ENCODE measurements at places on chromosomes 2 and 18.

DNA sequence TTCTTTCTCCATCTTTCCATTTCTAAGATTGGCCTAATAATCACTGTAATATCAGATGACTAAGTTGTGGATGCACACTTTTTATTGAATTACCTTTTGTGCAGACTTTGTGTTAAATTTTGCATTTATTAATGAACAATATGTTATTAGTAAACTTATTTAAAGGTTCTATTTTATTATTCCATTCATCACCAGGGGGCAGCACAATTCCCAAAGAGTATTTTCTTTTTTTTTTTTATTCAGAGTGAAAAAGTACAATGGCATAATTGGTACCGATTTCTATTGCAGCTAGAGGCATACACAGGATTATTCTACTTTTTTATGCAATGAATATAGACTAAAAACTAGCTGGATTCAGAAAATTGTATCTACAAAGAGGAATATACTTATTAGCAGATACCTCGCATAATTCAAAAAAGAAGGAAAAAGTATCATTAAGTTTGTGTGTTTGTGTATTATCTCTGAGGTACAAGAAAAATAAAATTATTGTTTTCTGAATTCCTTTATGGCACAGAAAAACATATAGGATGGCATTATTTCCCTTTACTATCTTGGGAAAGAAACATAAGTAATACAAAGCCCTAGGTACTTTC lies 390.6 kb downstream of the ERBB4 start:
- DNase-seq = no peak

- DNase-seq = peak; percentile 37
Measured at GRCh38 chr2:190069936-190070696, 7.6 kb upstream of the MSTN start.

- DNase-seq = no peak
Measured at GRCh38 chr2:149188291-149188690, 142.1 kb upstream of the LYPD6 start.

DNA sequence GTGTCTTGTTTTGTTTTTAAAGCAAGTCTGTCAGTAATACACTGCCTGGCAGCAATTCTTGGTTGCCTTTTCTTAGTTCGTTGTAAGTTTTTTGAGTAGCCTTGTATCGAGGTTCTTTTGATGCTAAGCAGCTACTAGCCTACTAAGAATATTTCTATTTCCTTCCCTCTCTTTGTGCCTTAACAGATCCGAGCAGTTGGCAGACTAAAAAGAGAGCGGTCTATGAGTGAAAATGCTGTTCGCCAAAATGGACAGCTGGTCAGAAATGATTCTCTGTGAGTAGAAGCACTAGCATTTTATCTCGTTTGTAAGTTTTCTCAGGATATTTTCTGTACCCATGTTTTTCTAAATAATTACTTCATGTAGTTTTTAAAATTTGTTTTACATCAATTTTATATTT lies 15.1 kb downstream of the MFF start:
- DNase-seq = no peak

GRCh38 chr2:10345813-10346212 lies 43.1 kb downstream of the HPCAL1 start:
- no peak for DNase-seq

GRCh38 chr2:144242311-144242710 lies 277.6 kb downstream of the ZEB2 start:
- no peak for DNase-seq

GRCh38 chr2:173545364-173545763 lies 190.7 kb downstream of the CDCA7 start:
- DNase-seq = no peak

DNA sequence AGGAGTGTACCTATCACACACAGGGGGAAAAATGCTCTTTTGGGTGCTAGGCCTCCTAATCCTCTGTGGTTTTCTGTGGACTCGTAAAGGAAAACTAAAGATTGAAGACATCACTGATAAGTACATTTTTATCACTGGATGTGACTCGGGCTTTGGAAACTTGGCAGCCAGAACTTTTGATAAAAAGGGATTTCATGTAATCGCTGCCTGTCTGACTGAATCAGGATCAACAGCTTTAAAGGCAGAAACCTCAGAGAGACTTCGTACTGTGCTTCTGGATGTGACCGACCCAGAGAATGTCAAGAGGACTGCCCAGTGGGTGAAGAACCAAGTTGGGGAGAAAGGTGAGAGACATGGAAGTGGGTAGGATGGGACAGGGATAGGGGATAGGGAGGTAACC lies 12.2 kb downstream of the DHRS9 start:
- DNase-seq = no peak

DNA sequence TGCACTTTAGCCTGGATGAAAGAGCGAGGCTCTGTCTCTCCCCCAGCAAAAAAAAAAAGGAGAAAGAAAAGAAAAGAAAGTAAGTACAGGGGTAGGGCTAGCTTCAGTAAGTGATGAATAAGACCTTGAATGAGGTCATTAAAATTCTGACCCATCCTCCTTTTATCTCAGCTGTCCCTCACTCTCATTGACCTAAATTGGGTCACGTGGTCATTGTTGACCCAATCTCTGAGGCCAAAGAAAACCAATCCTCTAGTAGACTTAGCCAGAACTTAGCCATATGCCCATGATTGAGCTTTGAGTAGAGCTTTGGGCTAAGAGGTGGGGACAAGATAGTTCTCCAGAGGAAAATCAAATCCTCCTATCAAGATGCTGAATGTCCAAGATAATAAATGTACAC lies 149.3 kb downstream of the PDE11A start:
- no peak for DNase-seq

- no peak for DNase-seq
Measured at GRCh38 chr18:72075040-72075439, 469.1 kb downstream of the CBLN2 start.

DNA sequence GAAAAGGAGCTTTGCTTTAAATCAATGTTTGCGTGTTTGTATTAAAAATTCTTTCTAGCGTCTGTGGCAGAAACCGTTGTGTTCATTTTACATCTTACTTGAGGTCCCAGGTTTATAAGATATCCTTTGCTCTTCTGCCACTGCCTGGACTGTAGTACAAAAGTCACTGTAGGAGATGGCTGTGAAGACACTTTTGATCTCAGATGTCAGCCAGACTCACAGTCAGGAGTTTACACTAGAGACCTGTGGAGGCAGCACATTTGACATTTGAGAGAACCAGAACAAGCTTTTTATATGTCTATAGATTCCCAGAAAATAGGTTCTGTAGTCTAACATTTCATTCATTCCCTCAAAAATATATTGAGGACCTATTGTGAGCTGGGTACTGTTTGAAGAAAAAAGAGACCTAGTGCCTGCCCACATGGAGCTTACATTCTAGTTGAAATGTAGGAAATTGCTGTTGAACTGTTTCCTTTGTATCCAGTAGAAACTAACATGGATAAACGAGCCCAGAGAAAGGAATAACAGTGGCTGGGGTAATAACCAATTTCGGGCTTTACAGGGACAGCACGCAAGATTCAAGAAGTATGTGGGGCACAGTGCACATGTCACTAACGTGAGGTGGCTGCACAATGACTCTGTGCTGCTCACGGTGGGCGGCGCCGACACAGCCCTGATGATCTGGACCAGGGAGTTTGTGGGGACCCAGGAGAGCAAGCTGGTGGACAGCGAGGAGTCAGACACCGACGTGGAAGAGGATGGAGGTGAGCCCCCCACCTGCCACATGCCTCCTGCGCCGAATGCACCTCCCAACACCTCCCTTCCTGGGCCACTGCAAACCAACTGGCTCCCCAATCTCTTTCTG lies 122.3 kb downstream of the RTN4 start:
- no peak for DNase-seq

DNA sequence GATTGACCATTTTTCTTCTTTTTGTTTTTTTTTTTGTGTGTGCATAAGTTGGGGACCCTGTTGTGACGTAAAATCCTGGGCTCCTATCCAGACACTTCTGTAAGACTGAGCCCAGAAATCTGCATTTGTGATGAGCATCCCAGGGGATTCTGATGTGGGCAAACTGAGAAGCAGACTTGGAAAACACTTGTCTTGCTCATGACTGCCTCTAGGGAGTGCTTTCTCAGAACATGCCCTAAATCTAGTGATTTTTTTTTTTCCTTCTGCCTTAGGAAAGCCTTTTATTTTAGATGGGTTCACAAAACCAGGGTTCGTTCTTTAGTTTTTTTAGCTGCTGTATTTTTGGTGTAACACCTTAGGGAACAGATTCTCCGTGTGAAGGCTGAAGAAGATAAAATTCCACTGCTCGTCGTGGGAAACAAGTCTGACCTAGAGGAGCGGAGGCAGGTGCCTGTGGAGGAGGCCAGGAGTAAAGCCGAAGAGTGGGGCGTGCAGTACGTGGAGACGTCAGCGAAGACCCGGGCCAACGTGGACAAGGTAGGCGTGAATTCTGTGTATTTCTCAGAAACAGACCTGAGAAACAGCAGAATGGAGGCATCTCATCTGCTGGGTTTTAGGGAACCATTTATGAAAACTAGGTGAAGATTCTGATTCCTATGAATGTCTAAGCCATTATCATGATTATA lies 36.7 kb downstream of the RALB start:
- no peak for DNase-seq

GRCh38 chr18:47577520-47577919 lies 326.1 kb upstream of the SKOR2 start:
- no peak for DNase-seq

GRCh38 chr2:163081754-163082153 lies 243.2 kb upstream of the KCNH7 start:
- DNase-seq = no peak

DNA sequence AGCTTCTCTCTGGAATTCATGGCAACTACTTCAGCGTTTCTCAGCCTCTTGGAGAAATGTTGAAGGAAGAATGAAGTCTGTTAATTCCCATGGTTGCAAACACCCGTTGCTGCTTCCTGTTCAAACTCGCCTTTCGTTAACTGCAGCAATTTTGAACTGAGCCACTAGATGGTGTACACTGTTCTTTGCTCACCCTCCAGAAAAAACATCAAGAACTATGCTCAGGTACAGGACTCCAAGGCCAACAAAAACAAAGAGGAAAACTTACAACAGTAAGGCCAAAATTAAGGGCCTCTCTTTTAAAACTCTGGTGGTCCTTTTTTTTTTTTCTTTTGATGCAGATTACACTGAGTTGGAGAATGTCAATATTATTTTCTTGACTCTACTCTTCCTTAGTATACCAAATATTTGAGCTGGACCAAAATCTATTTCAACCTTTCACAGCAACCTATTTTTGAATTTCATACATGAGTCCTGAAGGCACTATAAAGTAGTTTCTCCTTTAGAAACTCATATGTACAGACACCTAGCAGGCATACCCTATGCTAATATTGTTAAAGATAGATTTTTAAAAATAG lies 58.2 kb downstream of the KLHL14 start:
- peak; percentile 22 for DNase-seq

- no peak for DNase-seq
Measured at GRCh38 chr2:172922306-172922705, 153.3 kb upstream of the MAP3K20 start.

DNA sequence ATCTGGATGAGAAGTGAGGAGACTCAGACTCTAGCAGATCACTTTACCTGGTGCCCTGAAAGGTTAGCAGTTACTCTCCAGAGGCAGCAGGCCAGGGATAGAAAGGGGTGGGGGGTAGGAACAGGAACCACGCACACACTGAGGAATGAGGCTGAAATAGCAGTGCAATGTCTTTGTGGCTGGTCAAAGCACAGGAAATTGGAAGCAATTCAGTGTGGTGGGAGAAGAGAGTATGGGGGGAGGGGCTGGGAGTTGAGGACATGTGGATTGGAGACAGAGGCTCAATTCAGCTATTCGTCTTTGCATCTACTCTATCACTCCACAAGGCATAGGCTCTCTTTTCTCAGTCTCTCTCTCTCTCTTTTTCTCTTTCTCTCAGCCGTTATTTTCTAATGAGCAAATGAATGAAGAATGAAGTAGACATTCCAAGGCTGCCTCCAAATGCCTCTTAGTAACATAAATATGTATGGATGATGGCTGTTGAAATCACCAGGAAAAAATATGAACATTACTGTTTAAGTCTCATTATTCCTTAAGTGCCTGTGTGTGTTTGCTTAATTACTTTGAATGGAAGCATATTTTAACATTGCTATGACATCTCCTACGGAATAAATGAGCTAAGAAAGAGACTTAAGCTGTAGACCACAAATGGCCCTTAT lies 979.4 kb downstream of the TSN start:
- DNase-seq = no peak

DNA sequence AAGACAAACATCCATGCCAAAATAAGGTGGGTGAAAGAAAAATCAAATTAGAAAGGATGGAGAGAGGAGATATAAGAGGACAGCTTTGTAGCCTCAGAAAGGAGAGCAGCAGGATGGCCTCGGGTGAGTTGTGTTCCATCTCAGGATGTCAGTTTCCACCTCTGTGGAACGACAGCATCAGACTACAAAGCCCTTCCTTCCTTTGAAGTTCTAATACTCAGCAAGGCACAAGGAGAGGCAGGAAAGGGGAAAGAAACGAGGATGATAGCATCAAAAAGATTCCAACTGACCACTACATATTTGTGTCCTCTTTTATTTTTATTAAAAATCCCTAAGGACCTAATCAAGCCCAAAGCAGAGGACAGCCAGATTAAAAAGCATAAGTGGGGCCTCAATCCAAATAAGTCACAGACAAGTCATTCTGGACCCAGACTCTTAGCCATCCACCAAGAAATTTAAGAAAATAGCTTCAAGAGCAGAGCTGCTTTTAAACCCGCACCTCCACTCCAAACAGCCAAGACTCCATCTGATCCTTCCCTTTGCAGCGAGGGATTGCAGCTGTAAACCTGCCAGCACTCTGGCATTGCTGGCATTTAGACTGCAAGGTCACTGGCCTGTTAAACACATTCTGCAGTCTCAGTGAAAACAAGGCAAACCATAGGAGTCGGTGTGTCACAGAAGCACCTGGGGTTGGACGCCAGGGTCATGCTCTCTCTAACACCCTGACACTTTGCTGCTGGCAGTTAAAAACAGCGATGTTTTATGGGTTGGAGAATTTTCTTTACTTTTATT lies 314.5 kb upstream of the CHAC2 start:
- no peak for DNase-seq

DNA sequence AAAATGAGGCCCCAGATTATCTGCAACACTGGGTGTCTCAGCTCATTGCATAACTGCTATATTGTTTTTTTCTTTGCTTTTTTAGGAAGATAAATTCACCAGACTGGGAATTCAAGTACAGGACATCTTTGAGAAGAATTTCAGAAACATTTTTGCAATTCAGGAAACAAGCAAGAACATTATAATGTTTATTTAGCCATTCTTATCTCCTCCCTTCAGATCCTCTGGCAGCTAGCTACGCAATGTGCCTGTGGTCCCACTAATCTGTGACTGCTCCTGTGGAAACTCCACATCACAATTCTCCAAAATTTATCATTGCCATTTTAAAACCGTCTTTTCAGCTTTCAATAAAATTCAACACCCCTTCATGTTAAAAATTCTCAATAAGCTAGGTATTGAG lies 126.8 kb downstream of the SP100 start:
- DNase-seq = no peak

GRCh38 chr2:46480562-46480961 lies 1.2 kb downstream of the TMEM247 start:
- DNase-seq = no peak

All from NCI-H2029 (cell line).